ENCODE measurements at places on chromosomes 4 and X.

GRCh38 chr4:69689599-69689998 lies 36.6 kb upstream of the UGT2A1 start:
- DNase-seq = no peak

DNA sequence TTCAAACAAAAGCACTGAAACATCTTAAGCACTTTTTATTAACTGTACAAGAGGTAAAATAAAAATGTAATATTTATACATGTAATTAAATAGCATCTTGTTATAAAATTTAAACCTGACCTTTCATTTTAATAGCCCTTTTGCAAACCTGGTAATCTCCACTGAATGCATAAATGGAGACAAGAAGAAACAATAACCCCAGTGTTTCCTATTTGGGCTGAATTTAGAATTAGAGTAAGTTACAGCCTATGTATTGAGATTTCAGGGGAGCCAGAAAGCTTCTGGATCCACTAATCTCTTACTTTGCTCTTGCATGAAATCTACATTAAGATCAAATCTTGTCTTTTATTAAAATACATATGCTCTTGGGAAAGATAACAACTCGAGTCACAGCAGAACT lies 261.8 kb downstream of the ADGRL3 start:
- DNase-seq = no peak

DNA sequence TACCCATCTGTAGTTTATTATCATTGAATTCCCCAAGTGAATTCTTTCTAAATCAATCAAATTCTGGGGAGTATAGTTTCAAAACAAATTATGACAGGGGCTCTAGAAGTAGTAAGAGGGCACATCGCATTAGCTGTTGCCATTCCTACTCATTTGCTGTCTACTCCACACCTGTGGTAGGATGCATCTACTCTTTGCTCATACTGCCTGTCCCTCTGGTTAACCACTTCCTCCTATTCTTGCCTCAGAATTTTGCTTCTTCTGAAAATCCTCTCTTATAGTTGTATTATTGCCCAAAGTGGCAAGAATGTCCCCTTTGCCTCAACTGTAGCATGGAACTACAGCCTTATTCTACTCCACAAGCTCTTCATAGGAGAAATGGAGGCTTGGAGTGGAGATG lies 12.7 kb upstream of the DGKK start:
- DNase-seq = no peak

DNA sequence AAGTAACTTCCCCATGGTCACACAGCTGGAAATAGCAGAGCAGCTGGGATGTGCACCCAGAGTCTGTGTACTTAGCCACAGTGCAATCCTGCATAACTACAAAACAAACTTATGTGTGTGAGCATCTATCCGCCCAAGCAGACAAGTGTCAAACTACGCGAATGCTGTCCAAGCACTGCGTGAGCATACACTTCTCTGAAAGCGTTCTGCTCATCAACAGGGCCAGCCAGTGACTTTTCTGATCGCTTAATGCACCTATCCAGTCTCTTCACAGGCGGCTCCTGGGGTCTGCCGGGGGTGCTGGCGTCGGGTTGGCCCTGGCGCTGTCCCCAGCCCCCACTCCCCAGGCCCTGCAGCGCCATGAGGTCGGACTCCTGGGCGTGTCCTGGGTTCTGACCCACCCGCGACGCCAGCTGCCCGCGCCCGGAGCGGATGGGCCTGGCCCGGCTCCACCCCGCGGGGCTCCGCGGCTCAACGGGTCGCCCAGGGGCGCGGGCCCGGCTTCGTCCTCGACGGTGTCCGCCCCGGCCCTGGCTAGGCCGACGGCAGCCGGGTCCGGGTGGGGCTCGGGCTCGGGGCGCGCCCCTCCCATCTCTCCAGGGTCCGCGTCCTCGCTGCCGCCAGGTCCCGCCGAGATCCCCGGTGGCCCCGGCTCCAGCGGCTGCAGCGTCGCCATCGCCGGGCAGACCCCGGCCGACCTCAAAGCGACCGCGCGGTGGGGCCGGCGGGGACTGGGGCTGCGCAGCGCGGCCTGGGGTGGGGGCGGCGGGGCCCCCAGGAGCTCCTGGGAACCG lies 1.3 kb upstream of the ZNF141 start:
- DNase-seq = no peak

DNA sequence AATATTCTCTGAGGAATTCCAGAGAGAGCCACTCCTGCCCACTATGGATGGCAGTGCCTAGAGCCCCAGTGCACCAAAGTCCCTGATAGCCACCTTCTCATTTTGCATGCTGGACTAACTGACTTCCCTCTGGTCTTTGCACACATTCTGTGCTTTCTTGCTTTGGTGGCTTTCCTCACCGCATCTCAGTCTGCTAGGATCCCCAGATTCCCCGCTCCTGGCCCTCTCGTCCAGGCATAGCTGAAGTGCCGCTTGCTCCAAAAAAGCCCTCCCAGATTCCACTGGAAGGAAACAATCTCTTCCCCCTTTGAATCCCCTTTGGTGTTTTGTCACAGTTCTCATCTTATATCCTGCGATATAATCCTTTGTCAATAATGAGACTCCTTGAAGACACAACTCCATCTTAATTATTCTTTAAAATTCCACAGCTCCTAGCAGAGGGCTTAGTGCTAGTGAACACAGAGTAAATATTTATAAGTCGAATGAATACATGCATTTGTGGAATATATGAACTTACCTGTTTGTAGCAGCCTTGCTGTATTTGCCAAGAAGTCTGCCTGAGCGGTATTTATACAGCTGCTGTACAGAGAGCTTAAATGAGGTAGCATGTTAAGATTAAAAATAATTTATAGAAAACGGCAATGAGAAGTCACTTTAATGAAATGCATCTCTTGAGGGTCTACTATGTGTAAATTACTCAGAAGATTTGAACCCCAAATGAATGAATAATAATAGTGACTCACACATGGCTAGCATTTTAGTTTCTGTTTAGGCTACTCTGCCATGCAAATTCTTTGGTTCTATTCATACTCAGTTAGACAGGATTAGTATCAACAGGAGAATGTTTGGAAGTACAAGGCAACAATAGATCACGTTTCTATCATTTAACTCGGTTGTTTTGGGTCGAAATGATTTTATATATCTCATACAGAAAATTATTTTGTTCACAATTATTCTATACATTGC lies 421.9 kb upstream of the TENM3 start:
- DNase-seq = no peak

- DNase-seq = no peak
Observed at GRCh38 chr4:175651756-175652310, 160.2 kb downstream of the GPM6A start.

GRCh38 chr4:42460043-42460442 lies 62.8 kb downstream of the SHISA3 start:
- no peak for DNase-seq

DNA sequence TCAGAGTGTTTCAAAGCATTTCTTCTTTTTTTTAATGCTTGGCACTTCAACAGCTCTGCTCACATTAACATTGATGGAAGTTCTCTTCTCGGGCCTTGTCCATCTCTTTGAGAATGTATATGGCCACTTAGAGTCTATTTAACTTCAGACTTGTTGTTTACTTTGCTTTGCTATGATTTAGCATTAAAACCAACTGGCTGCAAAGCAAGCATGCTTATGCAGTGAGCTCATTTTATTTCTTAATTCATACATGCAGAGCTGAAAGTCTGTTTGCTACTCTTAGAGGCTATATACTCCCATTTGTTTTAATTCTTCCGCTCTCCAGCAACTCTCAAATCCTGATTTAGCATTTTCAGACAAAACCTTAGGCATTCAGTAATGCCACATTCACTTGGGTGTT lies 107.6 kb upstream of the PACRGL start:
- no peak for DNase-seq

GRCh38 chr4:162163892-162164759 lies at the start of gene FSTL5:
Gene FSTL5, minus strand, starts transcription at chr4:162164000. Its CDS starts 52,604 bp downstream, at chr4:162111396.
- DNase-seq = no peak

GRCh38 chr4:138655985-138656384 lies 359.6 kb upstream of the NOCT start:
- DNase-seq = peak; percentile 85

- no peak for DNase-seq
Observed at GRCh38 chr4:156638925-156639605, 332.5 kb downstream of the PDGFC start.

GRCh38 chrX:65300104-65300809 lies 234.3 kb downstream of the LAS1L start:
- no peak for DNase-seq

DNA sequence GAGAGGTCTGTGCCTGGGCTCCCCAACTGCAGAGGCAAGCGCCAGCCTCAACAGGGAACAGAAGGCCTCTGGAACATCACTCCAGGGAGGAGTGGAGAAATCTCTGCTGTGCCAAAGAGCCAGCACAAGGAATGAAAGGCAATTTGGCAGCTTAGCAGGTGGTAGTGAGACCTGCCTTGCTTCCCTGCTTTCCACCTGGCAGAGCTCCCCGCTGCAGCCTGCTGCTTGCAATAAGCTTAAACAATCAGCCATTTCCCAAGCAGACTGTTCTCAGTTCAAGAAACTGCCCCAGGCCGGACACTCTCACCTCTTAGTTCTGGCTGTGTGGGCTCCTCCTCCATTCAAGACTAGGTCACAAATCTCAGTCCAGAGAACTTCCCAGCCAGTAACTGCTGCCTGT lies 370.6 kb downstream of the MAGEB5 start:
- no peak for DNase-seq

DNA sequence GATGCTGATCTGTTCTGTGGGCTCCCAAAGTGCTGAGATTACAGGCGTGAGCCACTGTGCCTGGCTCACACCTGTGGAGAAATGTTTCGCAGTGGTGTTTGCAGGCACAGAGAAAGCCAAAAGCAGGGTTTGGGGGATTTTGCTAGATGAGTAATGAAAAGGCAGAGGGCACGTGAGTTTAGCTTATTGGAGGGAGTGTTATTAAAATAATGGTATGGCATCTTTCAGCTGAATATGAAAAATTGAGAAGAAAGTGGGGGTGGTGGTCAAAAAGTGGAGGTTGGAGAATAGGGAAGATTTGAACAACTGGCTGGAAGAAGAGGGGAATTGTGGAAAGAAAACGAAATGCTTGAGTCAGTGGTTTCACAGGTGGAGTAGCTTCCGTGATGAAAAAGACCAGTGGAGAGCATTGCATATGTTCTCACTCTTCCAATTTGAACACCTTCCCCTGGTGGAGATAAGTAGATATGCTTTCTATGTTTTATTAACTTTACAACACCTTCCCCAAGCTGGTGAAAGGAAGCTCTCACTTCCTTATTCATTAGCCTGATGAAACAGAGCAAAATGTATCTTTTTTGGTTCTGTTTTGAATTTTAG lies 1.1 kb upstream of the CHST7 start:
- no peak for DNase-seq

GRCh38 chr4:11497212-11497806 lies 68.6 kb upstream of the HS3ST1 start:
- peak; percentile 17 for DNase-seq

DNA sequence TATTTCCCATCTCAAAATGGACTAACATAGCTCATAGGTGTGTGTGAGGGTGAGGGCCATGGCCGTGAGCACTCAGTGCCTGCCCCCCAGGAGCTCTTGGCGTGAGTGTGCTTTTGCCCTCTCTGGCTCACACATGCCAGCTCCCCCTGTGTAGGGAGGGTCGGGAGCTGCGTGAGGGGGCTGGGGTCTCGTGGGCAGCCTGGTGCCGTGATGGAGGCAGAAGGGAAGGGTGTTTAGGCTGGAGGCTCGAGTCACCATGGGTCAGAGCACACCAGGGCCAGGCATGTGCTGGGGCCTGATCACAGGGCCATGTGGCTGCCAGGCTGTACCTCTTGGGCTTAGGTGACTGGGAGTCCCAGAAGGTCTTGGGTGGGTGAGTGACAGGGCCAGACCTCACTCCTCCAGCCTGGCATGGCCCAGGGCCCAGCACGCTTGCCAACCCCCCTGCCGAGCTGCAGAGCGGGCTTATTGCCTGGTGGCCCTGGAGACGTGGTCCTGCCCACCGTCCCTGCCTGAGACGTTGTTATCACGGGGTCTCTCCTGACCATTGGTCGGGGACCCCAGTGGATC lies 44.0 kb downstream of the ADRA2C start:
- DNase-seq = no peak

GRCh38 chr4:129852434-129852833 lies 756.5 kb downstream of the C4orf33 start:
- no peak for DNase-seq

GRCh38 chr4:40232610-40233009 lies 35.8 kb downstream of the RHOH start:
- no peak for DNase-seq

GRCh38 chr4:35503435-35503834 lies 740.9 kb downstream of the ARAP2 start:
- no peak for DNase-seq

DNA sequence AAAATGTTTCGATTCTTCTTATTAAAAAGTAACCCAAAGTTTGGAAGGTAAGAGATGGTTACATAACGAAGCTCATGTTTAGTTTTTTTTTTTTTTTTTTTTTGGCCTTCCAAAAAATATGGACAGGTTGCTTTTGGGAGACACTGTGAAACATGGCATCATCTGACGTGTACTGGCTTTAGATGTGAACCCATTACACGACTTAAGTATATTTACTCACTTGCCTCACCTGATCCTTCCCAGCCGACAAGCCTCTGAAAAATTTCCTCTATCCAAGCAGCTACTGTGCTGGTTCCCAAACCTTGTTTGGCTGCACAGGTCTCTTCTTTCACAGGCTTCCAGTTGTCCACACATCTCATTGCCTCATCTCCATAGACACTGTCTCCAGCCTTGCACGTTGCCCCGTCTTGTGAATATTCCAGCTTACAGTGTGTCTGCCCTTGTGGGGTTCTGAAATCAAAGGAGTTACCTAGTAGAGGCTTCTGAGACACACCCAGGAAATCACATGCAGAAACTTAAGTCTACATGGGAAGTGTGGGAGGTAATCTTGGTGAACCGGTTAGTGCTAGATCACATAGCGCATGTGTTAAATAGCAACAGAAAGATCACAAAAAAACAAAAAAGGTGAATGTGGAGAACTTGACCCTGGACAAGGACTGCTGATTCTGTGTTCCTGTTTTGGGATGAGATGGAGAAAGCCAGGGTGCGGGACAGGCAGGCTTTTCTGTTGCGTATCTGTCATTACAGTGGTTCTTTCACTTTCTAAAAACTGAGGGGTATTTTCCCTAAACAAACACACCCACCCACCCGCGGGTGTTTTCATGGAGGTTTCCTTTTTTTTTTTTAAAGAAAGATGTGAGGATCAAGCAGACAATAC lies 328.6 kb downstream of the ARHGAP10 start:
- DNase-seq = no peak

GRCh38 chrX:132373610-132374009 lies 115.2 kb downstream of the MBNL3 start:
- DNase-seq = no peak

GRCh38 chrX:67346667-67347066 lies 197.2 kb upstream of the AR start:
- no peak for DNase-seq

GRCh38 chrX:123357941-123358340 lies 173.9 kb downstream of the GRIA3 start:
- no peak for DNase-seq

DNA sequence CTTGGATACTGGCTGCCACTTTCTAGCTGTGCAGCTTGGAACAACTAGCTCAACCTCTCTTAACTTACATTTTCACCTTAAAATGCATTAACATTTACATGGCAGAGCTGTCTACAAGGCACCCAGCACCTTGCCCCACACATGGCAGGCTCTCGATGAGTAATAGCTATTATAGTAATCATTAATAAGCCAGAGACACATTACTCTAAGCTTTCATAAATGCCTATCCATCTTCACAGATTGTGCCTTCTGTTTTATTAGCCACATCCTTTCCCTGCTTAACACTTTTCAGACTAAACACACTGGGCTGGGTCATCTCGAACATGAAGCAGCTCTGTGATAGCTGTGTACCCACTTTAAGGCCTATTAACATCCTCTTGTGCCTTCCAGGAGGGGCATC lies 83.8 kb upstream of the UCP1 start:
- DNase-seq = no peak
